ENCODE measurements at places on chromosomes 3 and 15.

GRCh38 chr15:35136321-35137189 is 51.5 kb upstream of the NANOGP8 start:
- DNase-seq, result no peak

GRCh38 chr3:16305111-16305541 is 40.1 kb downstream of the OXNAD1 start:
- DNase-seq, result no peak

DNA sequence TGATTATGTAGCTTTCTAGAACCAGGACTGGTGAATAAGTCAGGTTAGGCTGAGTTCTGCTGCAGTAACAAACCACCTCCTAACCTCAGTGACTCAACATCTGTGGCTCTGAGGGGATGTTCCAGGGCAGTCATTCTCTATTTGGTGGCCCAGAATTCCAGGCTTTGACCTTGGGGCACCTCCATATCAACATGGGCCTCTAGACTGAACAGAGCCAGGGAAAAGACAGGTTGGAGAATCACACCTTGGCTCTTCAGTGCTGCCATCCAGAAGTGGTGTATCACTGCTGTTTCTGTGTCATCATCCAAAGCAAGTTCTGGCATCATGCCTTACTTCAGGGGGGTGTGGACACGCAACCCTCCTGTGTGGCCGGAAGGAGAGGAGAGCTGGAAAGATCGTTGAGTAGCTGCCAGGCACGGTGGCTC is 15.3 kb downstream of the ZBTB47 start:
- no peak for DNase-seq

DNA sequence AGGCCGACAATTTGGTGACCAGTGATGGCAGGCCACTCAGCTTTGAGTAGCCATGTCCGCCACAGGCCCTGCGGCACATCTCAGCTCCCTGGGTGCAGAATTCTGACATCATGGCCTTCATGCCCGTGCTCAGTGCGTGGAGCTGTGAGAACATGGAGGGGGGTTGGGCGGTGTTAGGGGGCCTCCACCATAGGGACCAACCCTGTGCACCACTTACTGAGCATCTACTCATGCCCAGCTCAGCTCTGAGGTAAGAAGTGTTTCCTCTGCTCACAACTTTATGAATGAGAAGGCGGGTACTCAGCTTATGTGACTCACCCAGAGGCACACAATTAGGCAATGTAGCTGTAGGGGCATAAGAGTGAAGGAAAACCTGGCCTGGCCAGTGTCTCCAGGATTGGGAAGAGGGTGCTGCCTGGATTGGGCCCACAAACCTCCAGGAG is 10.5 kb downstream of the ACOX2 start:
- DNase-seq, result no peak

DNA sequence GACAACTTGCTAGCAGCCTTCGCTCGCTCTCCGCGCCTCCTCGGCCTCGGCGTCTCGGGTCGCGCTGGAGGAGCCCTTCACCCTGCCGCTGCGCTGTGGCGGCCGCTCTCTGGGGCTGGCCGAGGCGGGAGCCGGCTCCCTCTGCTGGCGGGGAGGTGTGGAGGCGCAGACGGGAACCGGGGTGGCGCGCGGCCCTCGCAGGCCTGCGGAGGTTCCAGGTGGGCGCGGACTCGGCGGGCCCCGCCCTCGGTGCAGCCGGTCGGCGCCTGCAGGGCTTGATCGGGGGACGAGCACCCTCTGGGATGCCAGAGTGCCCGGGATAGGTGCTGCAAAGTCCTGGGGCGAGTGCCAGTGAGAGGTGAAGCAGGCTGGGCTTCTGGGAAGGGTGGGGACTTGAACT is 989.9 kb downstream of the ROBO2 start:
- no peak for DNase-seq

GRCh38 chr3:122612696-122613095 is 35.2 kb downstream of the PARP15 start:
- DNase-seq, result no peak

- DNase-seq, result no peak
Observed at GRCh38 chr3:64705946-64706345, 18.1 kb upstream of the ADAMTS9 start.

- DNase-seq, result no peak
Observed at GRCh38 chr3:105976196-105976595, 107.4 kb upstream of the CBLB start.

- no peak for DNase-seq
Observed at GRCh38 chr3:140559546-140559945, 118.3 kb upstream of the TRIM42 start.
